ENCODE measurements at places on chromosomes 7 and 10.

DNA sequence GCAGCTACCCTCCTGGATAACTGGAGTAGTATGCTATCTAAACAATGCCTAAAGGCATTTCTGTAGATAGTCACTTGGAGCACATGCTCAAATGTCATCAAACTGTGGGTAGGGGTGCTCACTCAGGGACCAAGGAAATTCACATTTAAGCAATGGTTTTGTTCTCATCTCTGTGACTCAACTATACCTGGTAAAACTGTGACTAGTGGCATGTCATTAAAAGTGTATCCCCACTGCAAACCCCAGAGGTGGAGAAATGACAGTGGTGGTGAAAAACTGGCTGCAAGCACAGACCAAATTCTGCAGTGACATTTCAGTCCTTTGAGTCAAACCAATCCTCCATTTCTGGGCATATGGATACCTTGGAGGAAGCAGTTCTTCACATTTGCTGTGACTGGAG lies 134.2 kb upstream of the EFCAB10 start:
- DNase-seq, result no peak

- no peak for DNase-seq
Observed at GRCh38 chr7:73345951-73346350, 18.0 kb downstream of the FKBP6 start.

DNA sequence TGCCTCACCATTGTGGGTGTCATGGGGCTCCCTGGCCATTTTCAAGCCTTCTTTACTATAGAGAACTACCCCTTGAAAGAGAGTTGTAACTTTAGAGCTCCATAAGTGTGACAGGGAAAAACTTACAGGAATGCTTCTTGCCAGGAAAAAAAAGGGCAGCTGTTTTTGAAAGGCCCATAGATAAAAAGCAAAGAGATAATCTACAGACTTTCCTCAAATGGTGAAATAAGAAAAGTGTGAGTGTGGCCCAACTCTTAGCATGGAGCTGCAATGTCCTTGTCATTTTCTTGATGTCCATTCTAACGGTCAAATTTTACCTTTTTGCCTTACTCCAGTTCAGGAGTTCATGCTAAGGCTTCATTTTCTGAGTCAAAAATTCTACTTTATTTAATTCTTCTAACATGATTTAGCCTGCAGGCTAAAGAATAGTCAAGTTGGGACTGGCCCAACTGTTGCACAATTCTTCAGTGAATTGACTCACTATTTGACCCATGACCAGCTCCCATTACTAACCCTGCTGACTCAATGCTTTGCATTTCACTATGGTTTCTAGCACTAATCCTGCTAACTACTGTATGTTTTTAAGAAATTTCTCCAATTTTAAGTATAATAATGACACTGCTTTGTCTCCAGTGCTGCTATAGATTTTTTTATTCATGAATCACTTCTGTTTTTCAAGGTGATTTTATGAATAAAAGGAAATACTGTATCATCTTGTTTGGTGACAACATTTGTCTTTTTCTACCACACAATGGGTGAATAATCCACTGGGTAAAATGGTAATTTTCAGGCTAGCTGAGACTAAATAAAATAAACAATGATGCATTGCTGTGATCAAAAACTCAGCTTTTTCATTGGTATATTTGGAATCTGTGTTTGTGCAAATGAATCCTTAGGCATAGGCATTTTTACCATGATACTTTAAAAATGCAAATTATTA lies 41.4 kb upstream of the SGCE start:
- peak; percentile 73 for DNase-seq

DNA sequence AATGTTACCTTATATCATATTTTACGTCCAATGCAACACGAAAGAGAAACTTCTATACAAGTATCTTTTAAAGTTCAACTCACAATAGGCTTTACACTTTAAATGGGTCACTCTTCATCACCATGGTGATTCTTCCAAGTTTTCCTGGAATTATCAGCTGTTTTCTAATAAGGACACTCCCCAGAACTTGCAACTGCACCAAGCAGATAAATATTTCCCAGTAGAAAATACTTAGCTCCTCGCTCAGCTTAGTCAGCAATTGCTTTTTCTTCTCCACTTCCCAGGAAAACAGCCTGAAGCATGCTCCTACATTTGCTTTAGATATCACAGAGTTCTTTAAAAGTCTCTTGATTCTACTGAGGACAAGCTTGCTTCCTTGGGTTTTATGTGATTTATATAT lies 25.7 kb upstream of the ADD3 start:
- DNase-seq, result no peak

DNA sequence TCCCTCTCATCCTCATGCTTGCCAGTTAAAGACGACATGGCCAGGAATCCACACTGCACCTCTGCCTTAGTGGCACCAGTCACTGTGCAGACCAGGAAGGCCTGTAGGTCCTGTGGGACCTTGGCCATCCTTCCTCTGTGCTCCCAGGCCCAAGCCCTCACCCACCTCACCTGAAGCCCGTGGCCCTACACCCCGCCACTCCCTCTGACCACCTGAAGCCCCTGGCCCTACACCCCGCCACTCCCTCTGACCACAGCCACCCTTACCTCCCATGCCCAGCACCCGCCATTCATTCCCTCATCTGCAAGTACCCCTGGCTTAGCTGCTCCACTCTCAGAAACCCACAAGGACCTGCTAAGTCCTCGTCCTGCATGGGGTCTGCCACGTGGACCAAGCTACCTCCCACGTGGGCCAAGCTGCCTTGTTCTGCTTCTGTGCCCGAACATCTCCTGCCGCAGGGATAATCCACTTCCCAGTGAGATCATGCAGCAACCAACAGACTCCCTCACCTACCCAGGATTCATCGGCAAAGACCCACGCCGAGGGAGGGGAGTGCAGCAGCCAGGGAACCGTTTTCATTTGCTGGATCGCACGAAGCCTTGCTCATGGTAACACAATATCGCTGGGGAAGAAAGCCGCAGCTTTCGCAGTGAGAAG lies 151.2 kb downstream of the TCERG1L start:
- no peak for DNase-seq

DNA sequence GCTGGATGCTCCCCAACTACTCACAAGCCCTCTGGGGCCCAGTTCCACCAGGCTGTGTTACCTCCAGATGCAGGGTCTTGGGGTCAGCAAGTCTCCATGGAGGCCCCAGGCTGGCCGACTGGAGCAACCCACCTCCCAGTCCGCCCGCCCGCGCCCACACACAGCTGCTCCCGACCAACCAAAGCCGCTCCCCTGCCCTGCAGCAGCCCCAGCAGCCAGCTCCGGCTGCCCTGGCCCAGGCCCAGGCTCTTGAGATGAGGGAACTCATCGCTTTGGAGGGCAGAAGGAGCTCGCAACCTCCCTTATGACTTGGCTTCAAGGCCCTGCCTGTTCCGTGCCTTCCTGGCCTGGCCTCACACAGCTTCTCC lies 47.2 kb downstream of the LRRC20 start:
- no peak for DNase-seq

Measured in COLO829 (cell line).